ENCODE measurements at places on chromosomes 5 and 9.
A peak's percentile ranks its signal among the peaks of the same experiment; 100 is the strongest.

DNA sequence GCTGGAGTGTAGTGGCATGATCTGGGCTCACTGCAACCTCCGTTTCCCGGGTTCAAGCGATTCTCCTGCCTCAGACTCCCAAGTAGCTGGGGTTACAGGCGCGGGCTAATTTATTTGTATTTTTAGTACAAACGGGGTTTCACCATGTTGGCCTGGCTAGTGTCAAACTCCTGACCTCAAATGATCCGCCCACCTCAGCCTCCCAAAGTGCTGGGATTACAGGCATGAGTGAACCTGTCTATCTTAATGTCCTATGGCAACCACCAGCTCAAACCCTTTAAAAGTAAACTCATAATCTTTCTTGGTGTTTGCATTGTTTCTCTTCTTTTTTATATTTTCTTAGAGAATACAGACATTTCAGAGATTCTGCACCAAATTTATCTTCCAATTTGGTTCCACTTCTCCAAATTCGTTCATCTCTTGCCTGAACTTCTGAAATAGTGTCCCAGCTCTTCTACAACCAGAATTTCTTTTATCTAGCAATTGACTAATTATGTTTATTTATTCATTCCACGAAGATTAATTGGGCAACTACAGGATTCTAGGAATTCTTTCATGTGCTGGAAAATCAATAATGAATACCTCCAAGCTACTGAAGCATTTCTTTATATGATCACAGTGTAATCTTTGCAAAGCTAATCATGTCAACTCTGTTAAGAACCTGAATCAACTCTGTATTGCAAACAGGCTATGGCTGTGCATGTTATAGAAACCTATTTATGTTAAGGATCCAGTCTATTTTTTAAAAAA, 60.0 kb upstream of the TYRP1 start:
- DNase-seq = no peak

- DNase-seq = no peak
These were observed 4.0 kb downstream of the MYOZ3 start for GRCh38 chr5:150665044-150665443.

GRCh38 chr5:80193401-80193800, 62.4 kb downstream of the SERINC5 start:
- DNase-seq = no peak

DNA sequence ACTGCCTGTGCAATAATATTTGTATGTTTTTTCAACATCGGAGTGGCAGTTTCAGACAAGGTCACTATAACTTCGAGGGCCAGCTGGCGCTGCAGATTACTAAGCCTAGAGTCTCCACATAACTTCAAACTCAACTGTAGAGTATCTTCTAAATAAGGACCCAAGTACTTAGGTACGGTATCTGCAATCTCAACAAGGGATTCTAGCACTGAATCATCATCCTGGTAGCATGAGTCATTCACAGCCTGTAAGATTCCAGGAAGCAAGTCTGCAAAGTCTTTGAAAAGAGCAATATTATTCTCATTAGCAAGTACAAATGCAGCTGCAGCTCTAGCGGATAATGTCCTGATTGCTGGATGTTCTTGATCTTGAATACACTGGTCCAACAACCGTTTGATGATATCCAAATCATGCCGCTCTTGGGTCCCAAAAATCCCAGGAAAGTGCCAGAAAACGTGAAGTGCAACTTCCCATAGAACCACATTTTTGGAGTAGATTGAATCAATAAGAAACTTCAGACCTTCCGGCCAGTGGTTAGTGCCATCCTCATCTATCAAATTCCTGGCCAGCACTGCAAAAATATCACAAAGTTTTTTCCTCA, 654 bp downstream of the RANBP6 start:
- DNase-seq = no peak

DNA sequence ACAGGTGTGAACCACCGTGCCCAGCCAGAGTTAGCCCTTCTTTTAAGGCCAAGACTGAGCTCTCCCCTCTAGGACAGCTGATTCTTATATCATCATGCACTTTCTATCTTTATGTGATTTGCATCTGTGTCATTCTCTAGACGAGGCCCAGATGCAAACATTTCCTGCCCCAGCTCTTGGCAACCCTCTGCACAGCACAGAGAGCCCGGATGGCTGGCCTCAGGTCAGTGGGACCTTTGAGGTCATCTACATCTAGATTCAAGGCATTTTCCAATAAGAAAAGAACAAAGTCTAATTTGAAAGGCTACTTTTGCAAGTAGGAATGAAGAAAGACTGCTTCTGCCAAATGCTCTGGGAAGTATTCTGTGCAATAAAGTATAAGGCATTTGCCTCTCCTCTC, 109.0 kb upstream of the DAB2 start:
- no peak for DNase-seq

- DNase-seq = no peak
These were observed 4.6 kb downstream of the TGFBR1 start for GRCh38 chr9:99109522-99109921.

GRCh38 chr5:43041669-43042175, 1.6 kb upstream of the ANXA2R start:
- peak; percentile 76 for DNase-seq

DNA sequence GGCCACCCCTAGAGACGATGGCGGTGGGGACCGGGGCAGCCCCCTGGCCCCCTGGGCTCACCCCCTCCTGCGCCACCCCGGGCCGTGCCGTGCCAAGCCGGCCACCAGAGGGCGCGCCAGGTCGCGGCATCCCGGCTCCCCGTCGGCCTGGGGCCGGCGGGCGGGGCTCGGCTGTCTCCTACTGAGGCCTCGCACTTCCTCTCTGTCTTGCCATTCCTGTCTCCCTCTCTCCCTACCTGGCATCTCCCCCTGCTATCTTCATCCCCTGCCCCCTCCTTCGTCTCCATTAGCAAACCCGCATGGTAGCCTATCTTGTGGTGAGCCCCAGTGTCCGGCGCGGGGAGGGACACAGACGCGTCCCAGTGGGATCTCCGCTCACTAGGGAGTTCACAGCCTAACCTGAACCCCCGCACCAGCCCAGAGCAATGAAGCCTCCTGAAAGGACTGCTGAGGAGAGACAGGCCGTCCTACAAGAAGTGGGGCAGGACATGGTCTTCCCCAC, 29.8 kb upstream of the FABP6 start:
- peak; percentile 81 for DNase-seq

GRCh38 chr9:35287987-35288632, 126.3 kb downstream of the UNC13B start:
- no peak for DNase-seq

DNA sequence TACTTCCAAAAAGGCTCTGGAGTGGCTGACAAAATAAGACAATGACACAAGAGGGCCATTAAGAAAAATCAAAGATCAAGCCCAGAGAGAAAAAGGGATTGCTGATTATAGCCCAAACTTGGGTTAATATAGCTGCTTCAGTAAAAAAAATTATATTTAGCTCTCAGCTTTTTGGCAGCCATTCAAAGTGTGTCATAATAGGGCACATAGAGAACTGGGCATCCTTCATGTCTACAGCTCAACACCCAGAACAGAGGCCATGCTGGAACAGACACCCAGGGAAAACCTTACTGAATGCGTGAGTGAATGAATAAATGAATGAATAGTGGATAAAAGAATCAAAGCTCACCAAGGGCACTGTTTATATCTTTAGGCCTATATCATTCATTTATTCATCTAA, 110.1 kb downstream of the SLIT3 start:
- DNase-seq = no peak

GRCh38 chr9:88747768-88748167, 212.8 kb downstream of the NXNL2 start:
- peak; percentile 79 for DNase-seq

GRCh38 chr5:99191206-99191745, 262.5 kb upstream of the CHD1 start:
- no peak for DNase-seq

- DNase-seq = no peak
These were observed 94.5 kb downstream of the TMC1 start for GRCh38 chr9:72615931-72616330.

GRCh38 chr5:127834554-127834953, 131.4 kb downstream of the CCDC192 start:
- no peak for DNase-seq

GRCh38 chr9:114779352-114779845, 26.4 kb downstream of the TNFSF15 start:
- no peak for DNase-seq

GRCh38 chr5:9362600-9362999, 183.3 kb downstream of the SEMA5A start:
- DNase-seq = no peak

DNA sequence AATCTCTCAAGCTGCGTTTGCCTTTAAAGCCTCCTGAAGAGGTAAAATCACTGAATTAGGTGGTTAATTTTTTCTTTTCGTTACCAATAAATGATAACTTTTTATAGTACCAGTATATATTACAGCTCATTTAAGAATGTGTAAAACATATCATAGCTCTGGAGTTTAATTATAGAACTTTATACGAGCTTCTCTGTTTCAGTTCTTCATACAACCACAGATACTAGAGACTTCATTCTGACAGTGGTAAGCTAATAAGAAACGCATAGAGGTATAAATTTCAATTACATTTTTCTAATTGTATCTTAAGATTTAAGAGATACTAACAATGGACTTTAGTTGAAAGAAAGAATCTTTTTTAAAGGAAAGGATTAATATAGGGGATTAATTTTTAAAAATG, 73.9 kb downstream of the PBX3 start:
- no peak for DNase-seq

- DNase-seq = no peak
These were observed 823.6 kb upstream of the ARRDC3 start for GRCh38 chr5:92206681-92207080.

GRCh38 chr9:36858805-36859375, 175.2 kb downstream of the PAX5 start:
- peak; percentile 37 for DNase-seq

GRCh38 chr5:102922799-102923477, 167.8 kb downstream of the PAM start:
- DNase-seq = no peak

DNA sequence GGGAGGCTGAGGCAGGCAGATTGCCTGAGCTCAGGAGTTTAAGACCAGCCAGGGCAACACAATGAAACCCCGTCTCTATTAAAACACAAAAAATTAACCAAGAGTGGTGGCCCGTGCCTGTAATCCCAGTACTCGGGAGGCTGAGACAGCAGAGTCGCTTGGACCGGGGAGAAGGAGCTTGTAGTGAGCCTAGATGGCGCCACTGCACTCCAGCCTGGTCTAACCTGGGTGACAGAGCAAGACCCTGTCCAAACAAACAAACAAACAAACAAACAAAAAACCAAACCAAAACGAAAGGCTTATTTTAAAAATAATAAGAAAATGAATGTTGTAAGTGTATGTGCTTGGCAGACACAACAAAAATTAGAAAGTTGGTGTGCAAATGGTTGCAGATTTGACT, 536.3 kb upstream of the PTPRD start:
- DNase-seq = peak; percentile 34

- DNase-seq = peak; percentile 7
These were observed 551.9 kb downstream of the BNC2 start for GRCh38 chr9:16318516-16319060.

DNA sequence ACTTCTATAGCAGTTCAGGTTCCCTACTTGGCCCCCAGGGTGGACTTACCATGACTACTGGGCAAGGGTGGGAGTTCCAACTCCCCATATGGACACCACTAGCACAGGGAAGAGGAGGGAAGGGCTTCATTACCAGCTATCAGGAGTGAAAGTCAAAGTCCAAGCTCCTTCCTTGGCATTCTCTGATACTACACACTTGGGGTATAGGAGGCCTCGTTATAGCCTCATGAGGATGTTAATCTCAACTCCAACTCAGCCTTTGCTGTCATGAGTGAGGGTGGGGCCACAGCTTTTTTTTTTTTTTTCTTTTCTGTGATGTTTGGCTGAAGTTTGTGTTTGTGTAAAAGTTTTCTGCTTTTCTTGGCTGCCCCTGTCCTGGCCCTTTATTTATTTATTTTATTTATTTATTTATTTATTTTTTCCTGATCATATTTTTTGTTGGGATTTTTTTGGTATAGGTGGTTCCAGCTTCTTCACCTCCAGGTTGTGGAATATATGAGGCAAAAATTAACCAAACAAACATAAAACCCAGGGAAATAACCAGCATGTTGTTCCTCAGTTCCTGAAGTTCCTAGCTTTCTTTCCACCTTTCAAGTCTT, 8.7 kb downstream of the GARIN3 start:
- DNase-seq = no peak

GRCh38 chr9:70438341-70438928, 24.0 kb upstream of the KLF9 start:
- no peak for DNase-seq

- no peak for DNase-seq
These were observed 2.2 kb upstream of the ALDH1A1 start for GRCh38 chr9:72955126-72955455.

- no peak for DNase-seq
These were observed 11.9 kb upstream of the SMC2 start for GRCh38 chr9:104082168-104082567.

GRCh38 chr5:77396017-77396416, 96.1 kb downstream of the WDR41 start:
- no peak for DNase-seq

GRCh38 chr5:147782110-147783028, at the start of gene JAKMIP2:
TSS of gene JAKMIP2 (minus strand) at chr5:147782728. CDS start at chr5:147671806, 110,922 bp downstream.
- peak; percentile 98 for DNase-seq

DNA sequence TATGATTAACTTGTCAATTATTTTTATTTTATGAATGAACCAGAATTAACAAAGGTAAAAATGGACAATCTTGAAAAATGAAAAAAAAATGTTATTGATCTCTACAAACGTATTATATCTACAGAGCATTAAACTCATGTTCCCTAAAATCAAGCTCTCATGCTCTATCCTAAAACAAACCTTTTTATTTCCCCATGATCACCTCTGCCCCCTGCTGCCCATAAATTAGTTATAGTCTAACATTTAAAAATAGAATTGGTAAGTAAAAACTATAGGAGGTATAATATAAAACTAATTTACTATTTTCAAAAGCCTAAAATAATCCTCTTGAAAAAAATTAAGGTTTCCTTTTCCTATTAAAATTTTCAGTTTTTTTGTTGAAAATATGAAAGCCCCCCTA, 168.0 kb upstream of the POU5F2 start:
- DNase-seq = no peak

- no peak for DNase-seq
These were observed 21.6 kb upstream of the SSBP2 start for GRCh38 chr5:81772488-81772887.

- DNase-seq = no peak
These were observed 4.4 kb upstream of the SPTLC1 start for GRCh38 chr9:92119586-92119985.

DNA sequence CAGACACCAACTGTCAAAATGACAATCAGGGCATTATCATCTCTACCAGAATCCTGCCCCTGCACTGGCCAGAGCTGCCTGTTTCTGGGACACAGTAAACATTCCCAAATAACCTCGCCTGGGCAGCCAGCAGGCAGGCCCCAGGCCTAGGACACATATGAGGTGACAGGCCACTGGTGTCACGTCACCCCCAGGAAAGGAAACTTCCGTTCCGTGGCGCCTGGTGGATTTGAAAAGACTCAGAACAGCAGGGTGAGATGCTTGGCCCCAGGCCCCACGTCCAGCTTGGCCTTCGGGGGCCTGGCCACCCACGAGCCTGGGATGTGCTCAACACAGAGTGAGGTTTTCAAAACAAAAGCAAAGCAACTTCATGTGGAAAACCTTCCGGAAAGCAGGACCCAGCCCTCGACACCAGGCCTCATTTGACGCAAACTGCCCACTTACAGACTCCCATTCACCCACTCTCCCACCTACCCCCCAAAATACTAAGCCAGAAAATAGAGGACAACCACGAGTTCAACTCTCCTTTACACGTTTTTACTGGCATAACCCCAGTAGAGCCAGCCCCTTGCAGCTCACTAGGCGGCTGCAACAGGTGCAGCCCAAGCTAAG, 1.2 kb downstream of the SEMA4D start:
- DNase-seq = no peak

GRCh38 chr5:16505904-16506303, 40.3 kb upstream of the ZNF622 start:
- no peak for DNase-seq

GRCh38 chr5:78003450-78003849, 227.3 kb upstream of the TBCA start:
- DNase-seq = no peak

Measured in ELF-1 (cell line).